Activated CD4-positive, alpha-beta memory T cell treated with anti-CD3 and anti-CD28 coated beads for 36 hours (primary cell): ENCODE measurements at places on chromosomes 1 and 21.

DNA sequence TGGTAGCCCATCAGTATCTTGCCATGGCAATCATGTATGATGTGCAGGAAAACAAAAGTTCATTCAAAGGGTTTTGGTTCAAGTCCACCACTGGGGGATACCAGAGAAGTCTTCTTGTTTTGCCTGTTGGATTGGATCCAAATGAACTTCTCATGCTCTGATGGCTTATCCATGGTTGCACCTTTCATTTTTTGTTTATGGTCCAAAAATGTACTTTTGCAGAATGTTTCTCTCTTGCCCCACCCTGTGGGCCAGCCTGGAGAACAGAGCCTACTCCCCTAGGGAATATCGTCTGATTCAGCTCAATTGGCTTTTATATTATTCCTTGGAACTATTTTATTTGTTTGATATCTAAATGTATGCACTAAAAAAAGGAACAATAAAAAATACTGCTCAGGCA, 20.1 kb upstream of the CLCA1 start:
- DNase-seq, result no peak

- no peak for DNase-seq
Observed at GRCh38 chr1:235835226-235835625, 31.5 kb downstream of the LYST start.

DNA sequence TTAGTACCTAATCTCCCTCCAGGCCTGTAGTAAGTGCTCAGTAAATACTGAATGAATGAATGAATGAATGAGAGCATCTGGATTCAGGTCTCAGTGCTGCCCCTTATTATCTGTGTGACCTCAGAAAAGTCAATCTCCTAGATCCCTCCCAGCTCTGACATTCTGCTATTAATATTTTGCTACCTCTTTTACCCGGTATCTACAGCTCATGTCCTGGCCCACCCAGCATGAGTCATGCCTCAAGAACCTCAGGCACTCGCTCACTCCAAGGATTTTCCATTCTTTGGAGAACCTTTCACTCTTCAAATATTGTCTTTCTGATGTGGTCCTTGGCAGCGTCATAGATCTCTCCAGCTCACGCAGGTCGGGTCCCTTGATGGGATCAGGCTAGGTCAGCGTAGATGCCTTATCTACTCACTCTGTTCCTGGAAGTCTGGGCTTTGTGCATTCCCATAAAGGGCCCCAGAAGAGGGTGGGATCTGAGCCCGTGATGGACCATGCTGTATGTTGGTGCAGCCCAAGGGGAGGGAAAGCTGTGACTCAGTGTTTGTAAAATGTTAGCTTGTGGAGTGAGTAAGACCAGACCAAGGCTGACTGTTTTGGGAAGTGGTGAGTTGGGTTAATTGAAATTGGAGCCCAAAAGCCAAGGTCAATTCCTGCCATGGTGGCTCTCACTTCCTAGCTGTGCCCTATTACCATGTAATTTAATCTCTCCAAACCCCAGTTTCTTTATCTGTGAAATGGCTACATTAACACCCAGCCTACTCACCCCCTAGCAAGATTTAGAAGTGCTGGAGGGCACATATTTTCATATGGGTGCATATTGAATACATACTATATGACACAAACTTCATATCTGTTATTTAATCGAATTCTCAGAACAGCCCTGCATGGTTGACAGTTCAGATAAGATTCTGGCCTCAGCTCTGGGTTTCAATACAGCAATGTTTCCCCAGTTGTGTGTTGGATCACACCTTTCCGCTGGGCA, 214.1 kb upstream of the USP24 start:
- no peak for DNase-seq

- no peak for DNase-seq
Observed at GRCh38 chr1:16112596-16113555, 39.4 kb upstream of the FAM131C start.

- DNase-seq, result no peak
Observed at GRCh38 chr1:232669981-232670747, 40.2 kb upstream of the SIPA1L2 start.

DNA sequence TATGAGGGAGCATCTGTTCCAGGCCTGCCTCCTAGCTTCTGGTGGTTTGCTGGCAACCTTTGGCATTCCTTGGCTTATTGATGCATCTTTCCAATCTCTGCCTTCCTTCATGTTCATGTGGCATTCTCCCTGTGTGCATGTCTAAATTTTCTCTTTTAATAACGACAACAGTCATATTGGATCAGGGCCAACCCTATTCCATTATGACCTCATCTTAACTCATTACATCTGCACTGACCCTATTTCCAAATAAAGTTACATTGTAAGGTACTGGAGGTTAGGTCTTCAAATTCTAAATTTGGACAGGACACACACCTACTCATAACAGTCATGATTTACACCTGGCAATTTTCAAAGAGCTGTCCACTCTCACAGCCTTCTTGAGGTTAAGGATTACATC, 117.2 kb upstream of the FGGY start:
- no peak for DNase-seq

DNA sequence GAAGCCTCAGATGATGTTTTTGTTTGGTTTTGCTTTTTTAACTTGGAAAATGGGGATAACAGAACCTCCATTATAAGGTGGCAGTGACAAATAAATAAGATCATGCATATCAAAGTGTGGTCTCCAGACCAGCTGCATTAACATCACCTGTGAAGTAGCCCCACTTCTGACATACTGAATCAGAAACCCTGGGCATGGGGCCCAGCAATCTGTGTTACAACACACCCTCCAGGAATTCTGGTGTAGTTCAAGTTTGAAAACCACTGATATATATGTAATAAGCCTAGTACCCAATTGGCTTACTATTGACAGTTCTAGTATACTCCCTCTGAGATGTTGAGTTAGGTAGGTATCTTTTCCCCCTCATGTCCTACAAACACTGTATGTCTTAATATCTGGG, 24.1 kb upstream of the RNF19B start:
- no peak for DNase-seq

DNA sequence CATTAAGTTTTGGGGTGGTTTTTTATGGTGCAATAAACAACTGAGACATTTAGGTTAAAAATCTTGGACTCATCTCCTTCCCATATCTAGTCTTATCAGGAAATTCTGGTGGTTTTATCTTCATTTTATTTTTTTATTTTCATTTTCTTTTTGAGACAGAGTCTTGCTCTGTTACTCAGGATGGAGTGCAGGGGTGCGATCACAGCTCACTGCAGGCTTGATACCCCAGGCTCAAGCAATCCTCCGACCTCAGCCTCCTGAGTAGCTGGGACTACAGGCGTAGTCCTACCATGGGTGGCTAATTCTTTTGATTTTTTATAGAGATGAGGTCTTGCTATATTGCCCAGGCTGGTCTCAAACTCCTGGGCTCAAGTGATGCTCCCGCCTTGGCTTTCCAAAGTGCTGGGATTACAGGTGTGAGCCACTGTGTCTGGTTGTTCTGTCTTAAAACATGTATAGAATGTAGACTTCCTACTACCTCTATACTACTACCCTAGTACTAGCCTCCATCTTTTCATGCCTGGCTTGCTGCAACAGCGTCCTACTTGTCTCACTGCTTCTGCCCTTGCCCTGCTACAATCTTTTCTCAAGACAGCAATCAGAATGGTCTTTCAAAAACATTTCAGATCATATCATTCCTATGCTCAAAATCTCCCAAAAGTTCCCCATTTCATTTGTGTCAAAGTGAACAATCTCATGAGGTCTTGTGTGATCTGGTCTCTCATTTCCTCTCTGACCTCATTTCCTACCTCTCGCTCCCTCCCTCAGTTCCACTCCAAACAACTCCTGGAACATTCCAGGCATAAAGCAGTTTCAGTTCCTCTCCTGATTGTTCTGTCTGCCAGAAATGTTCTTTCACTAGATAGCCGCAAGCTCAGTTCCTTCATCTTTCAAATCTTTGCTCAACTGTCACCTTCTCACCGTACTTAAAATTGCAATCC, 5.9 kb upstream of the FCGR2A start:
- no peak for DNase-seq

DNA sequence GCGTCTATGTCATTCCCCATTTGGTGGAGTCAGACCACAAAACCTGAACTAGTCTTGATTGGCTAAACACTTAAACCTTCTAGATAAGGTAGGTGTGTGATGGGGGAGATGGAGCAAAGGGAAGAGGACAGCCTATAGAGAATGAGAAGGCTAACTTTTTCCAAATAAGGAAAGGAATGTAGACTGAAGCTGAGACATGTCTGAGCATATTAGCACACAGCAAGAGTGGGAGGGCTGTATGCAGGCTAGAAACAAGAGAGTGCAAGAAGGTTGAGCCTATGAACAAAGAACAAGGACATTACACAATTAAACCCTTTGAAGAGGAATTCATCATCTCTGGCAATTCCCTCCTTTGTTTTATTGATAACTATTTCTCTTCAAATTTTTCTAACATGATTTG, 89.2 kb upstream of the OLFM3 start:
- no peak for DNase-seq

- no peak for DNase-seq
Observed at GRCh38 chr1:46757247-46757955, 38.5 kb upstream of the EFCAB14 start.

- DNase-seq, result no peak
Observed at GRCh38 chr1:87673748-87674147, 345.1 kb downstream of the LMO4 start.

- DNase-seq, result no peak
Observed at GRCh38 chr1:205933671-205934618, 9.3 kb downstream of the SLC26A9 start.

DNA sequence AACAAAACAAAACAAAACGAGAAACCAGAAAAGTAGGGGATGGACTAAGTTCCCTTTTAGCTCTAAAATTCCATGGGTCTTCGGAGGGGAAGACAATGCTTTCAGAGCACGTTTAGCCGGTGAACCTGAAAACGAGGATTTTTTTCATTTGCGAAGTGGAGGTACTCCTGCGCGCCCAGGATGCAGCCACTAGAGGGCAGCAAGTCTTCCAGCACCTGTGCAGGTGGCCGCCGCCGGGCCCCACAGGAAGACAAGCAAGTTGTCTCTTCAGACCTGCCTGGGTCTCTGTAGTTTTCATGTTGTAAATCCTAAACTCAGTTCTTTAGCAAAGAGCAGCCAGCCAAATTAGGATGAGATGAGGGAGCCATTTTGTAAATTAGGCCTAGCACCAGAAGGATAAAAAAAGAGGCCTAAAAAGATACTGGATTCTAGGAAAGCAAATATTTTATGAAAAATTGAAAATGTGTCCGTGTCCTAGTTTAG, 17.7 kb upstream of the SNX27 start:
- peak; percentile 91 for DNase-seq

DNA sequence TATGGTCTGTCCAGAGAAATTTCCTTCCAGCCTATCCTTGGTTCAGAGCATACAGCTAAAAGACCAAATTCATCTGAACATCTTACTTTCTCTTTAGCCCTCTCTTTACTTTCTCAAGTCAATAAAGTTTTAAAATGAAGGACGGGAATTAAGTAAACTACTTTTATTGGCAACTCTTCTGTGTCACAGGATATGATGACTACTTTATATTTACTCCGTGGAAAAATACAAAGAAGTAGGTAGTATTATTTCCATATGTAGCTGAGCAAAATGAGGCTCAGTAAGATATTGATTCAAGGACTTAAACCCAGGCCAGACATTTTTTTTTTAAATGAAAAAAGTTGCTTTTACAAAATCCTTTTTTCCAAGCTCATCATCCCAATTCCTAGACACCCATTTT, 151.2 kb upstream of the DPYD start:
- no peak for DNase-seq

DNA sequence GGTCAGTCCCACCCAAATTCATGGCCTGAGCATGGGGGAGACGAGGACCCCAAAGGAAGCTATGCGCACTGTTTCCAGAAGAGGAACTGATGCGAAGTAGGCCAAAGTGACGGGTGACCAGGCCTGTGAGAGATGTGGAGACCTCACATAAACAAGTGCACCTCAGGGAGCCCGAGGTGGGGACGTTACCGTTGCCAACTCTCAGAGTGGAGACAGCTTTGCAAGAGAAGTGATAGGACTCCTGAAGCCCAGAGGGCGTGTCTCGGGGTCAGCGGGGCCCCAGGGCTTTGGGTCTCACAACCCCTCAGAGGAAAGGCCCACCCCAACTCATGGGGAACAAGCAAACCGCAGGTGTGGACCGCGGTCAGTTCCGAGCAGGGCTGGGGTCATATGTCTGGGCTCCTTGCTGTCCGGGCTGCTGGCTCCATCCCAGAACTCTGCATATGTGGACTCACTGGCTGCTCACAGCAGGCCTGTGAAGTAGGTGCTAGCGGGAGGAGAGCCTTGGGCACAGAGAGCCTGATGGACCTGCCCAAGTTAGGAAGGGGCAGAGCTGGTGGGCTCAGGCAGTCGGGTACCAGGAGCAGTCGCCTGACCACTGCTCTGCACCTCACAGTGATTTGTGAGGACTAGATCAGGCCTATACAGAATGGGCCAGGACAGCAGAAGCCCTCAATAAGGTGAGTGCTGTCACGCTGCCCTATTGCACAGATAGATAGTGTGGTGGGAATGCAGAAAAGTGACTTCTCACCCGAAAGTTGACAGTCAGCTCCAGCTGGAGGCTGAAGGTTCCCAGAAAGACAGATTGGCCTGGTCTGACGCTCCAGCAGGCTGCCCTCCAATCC, 26.2 kb downstream of the STUM start:
- DNase-seq, result no peak

DNA sequence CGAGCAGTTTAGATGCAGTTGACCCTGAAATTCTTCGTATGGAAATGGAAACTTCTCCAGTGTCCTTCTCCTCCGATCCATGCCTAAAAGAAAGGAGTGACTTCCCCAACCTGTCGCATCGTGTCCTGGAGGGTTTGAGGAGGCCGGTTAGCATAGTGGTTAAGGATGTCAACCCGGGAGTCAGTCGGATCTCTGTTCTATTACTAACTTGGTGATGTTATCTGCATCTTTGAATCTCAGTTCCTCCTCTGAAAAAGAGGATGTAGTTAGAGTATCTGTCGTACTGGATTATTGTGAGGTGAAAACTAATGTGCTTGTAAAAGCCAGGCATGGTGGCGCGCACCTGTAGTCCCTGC, 684 bp downstream of the ZBTB8B start:
- DNase-seq, result no peak

DNA sequence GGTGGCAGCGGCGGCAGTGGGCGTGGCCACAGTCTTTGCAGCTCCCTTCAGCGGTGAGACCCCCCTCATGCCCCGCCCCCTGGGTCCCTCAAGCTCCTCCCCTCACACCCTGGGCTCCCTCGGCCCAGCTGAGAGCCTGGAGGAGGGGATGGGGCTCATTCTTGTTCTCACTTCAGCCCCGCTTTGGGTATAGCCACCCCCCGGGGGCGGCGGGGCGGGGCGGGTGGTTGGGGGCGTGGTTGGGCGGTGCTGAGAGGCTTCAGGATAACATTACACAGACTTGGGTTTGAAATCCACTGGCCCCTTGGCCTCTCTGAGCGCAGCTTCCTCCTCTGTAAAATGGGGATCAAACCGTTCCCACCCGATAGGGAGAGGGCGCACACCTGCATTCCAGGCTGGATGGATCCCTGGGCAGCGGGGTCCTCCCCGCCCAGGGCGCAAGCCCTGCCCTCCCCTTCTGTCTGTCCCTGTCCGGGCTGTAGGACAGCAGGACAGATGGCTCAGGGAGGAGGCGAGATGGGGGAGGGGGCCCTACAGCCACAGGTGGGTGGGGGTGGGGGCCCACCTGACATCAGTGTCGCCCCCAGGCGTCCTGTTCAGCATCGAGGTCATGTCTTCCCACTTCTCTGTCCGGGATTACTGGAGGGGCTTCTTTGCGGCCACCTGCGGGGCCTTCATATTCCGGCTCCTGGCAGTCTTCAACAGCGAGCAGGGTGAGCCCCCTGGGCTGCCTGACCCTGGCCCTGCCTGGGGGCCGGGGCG, 5.1 kb downstream of the CLCNKA start:
- DNase-seq, result peak; percentile 37

GRCh38 chr1:169112241-169112640, 5.8 kb downstream of the ATP1B1 start:
- no peak for DNase-seq
